ENCODE measurements at places on chromosomes 11 and 22. TPM values are rescaled to one million over a fixed set of nuclear protein-coding genes. Genes with fewer than 3 reads are reported as not detected.

DNA sequence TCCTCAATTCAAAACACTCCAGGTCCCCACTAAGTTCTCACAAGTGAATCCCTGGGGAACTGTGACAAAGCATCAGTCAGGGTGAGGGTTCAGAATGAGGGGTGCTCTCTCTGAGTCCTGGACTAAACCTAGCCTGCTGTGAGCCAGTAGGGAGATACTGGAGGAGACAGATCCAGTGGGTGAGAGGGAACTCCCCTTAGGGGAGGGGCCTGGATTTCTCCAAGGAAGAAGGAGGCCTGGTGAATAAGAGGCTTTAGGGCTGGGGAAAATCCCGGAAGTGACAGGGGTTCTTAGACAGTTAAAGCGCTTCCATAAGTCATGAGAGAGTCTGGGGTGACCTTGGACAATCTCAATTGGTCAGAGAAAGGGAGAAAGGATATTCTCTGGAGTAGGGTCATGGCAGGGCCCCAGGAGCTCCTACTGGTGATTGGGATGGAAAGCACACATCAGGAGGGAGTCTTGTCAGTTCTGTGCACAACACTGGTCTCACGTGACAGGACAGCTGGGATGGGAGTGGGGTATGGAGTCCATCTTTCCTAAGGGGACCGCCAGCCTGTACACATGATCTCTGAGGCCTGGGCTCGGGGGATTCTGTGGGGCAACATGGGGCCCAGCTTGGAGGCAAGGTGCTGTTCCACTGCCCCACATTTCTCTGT, 1.5 kb downstream of the TBC1D10A start:
- no peak for DNase-seq

GRCh38 chr22:30240541-30241417, 5.8 kb downstream of the LIF start:
- no peak for DNase-seq

DNA sequence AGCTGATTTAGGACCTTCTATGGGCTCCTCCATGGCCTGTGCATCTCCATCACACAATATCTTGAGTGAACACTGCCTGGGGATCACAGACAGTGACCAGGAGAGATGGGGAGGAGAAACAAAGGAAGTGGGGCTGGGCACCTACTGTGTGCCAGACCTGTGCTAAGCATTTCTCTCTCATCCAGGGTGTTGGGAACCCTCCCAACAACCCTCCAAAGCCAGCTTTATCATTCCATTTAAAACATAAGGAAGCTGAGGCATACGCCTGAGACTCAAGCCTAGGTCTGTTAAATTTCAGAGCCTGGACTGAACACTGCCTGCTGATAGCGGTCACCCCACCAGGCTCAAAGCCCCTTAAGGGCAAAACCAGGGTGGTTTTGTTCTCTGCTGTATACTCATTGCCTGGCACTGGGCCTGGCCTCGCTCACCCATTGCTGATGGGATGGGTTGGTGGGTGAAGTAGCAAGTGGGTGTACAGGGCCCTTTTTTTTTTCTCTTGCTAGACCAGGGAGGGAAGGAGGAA, 130.1 kb downstream of the MN1 start:
- DNase-seq: no peak

DNA sequence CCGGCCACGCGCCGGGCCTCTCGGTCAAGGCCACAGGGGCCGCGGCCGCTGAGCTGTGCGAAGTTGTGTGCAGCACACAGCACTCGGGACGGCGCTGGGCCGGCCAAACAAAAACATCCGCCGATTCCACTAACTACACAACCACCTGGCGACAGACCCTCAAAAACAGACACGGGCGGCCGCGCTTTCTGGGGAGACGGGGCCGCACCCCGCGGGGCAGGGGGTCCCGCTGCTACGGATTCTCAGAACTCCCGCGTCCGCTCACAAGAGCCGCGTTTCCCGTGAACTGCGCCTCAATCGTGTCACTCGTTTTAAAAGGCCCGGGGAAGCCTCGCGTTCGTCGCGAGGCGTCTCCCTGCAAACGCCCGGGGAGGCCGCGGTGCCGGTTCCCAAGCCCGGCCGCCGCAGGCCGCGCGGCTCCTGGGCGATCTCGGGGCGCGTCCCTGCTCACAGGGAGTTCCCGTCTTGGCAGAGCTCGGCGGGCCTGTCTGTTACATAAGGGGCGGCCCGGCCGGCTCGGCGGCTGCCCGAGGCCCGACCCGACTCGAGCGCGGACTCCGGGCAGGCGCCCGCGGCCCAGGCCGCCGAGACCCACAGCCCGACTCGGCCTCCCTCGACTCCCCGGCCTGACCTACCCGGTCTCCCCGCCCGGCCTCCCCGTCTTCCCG, 936 bp downstream of the BRD1 start:
- no peak for DNase-seq

Gene OR10D3
- total RNA-seq: not detected

DNA sequence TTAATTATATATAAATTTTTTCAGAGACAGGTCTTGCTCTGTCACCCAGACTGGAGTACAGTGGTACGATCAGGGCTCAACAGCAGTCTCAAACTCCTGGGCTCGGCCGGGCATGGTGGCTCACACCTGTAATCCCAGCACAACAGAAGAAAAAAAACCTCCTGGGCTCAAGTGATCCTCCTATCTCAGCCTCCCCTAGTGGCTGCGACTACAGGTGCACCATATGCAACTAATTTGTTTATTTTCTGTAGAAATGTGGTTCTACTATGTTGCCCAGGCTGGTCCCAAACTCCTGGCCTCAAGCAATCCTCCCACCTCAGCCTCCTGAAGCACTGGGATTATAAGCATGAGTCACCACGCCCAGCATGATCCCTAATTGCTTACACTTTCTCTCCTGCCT, 56.1 kb upstream of the SLC35C1 start:
- DNase-seq: no peak

Gene XRCC6
- 454 TPM for total RNA-seq

DNA sequence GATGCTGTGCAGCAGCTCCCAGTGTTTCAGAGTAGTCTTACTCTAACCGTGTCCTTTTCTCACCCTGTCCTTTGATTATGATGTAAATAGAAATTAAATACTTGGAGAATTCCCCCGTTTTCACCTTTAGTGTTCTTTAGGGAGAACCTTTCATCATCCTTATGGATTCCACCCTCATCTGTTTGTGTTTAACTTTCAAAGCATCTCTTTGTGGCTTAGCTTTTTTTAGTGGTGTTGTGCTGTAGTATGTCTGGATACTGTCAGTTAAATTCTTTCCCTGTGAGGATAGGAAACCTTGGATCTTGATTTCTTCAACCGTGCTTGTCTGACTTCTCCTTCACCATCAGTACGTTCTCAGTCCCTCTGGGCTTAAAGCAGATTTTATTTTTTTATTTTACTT, 48.5 kb downstream of the PPP6R3 start:
- DNase-seq: no peak

GRCh38 chr11:106466521-106467080, 389.1 kb downstream of the AASDHPPT start:
- DNase-seq: no peak

GRCh38 chr11:72885749-72886609, 71.8 kb downstream of the ATG16L2 start:
- DNase-seq: no peak
